Posterior cingulate gyrus (tissue), 11 donors: ENCODE measurements at places on chromosomes 4 and X.

- no peak for DNase-seq
Observed at GRCh38 chrX:155314260-155314659, 20.2 kb downstream of the CLIC2 start.

DNA sequence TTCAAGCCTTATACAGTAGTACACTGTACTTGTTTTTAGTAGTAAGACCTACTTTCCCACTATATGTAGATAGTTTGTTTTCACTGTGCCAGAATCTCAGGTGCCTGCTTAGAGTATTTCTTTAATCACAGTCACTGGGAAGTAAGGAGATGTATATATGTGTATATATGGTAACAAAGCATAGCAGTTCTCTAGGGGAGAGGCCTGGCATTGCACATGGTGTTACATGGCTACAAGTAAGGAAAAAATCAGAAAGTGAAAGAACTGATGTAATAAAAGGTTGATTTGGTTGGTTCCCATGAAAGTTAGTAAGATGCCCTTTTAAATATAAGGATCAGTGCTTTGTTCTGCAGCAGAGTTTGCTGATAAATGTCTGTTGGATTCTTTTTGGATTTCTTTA lies 9.3 kb upstream of the DCK start:
- no peak for DNase-seq

DNA sequence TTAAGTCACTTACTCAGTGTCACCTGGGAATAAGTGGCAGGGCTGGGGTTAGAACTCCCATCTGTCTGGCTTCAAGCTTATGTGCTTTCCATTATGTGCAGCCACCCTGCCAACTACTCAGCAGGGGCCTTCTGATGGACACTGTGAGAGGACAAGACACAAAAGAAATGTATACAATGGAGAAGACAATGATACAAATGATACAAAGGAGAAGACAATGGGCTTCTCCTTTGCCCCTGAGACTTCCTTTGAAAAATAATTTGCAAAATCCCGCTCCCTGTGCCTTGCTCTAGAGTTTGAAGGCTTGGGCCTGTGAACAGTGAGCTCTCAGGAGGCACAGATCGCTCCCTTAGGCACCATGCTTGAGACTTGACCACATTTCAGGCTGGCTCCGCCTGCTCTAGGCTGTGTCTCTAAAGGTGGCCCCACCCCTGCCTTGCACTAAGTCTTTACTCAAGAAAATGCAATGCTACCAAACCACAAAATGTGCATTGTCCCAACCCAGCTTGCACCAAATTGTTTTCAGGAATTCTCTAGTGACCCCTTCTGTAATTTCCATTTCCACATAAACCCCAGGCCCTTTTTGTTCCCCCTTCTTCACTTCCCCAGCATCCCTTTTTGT lies 27.1 kb upstream of the STX18 start:
- no peak for DNase-seq

GRCh38 chr4:130510661-130511060 lies 1414.7 kb downstream of the C4orf33 start:
- no peak for DNase-seq
